H7 (cell line): ENCODE measurements at places on chromosomes 13 and 19.

- DNase-seq, result no peak
Measured at GRCh38 chr13:24684600-24684998, 4.4 kb downstream of the ATP12A start.

- no peak for DNase-seq
Measured at GRCh38 chr13:111860231-111860552, 206.8 kb upstream of the SOX1 start.

GRCh38 chr13:50609011-50609410 lies 234.5 kb downstream of the DLEU7 start:
- DNase-seq, result no peak

GRCh38 chr13:76955193-76955592 lies 6.9 kb downstream of the ACOD1 start:
- DNase-seq, result no peak

GRCh38 chr13:49935171-49936074 lies 717 bp downstream of the SPRYD7 start:
- no peak for DNase-seq

DNA sequence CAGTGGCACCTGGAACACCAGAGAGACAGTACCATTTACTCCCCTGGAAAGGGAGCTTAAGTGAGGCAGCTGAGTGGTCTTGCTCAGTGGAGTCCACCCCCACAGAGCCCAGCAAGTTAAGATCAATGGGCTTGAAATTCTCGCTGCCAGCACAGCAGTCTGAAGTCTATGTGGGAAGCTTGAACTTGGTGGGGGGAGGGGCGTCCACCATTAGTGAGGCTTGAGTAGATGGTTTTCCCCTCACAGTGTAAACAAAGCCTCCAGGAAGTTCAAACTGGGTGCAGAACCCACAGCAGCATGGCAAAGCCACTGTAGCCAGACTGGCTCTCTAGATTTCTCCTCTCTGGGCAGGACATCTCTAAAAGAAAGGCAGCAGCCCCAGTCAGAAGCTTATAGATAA lies 30.3 kb upstream of the CEACAM4 start:
- DNase-seq, result no peak

- no peak for DNase-seq
Measured at GRCh38 chr13:109924376-109924775, 138.0 kb upstream of the IRS2 start.

DNA sequence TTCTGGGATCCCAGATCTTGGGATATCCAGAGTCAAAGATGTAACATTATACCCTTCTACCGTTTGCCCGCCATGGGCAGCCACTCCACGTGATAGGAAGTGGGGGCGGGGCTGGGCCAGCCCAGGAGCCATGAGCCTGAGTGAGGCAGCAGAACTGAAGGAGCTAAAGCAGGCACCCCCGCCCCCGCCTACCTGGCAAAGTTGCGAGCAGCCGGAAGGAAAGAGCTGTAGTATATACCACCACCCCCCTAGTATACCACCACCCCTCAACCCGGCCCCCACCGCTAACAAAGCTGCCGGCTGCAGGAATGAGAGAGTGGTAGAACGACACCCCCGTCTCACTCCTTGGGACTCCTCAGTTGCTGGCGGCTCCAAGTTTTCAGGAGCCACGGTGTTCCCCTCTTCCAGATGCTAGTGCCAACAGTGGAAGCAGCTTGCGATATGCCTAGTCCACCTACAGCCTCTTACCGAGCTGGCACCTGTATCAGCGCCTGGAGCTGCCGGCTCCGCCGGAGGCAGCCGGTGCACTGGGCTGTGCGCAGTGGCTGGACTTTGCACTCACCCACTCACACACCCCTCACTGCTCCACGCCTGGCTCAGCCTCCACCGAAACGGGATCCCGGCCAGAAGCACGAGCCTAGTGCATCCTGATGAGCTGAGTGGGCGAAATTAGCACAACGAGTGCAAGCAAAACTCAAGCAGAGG lies 230.7 kb upstream of the PRR20A start:
- DNase-seq, result no peak

DNA sequence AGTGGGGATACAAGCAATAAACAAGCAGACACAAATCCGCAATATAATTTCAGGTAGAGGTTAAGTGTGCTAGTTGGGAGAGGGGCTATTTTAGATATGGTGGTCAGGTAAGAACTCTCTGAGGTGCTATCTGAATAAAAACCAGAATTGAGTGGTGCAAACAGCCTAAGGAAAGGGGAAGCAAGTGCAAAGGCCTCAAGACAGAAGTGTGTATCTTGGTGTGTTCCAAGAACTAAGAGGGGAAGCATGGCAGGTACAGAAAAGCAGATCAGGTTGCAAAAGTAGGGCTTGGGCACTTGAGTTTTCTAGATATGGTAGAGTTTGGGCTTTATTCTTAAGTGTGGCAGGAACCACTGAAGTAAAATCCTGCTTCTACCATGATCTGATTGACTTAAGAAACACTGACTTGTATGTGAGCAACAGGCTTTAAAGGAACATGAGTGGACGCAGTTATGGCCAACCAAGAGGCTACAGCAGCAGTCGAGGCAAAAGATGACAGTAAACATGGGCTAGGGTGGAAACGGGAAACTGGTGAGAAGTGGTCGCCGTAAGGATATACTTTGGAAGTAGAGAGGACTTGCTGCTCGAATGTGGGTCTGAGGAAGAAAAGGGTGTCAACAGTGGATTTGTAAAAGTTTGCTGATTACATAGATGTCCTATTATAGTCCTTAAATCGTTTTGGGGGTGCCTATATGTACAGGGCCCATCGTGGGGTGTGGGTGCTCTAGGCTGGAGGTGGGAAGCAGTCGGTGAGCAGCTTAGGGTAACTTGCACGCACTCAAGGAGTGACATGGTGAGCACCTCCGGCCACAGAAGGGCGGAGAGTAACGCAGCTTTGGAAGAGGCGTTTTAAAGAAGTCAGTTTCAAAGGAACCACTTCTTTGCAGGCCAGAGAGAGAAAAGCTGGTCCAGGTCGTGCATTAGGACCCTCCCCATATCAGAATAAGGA lies 677 bp downstream of the TGDS start:
- DNase-seq, result peak; percentile 36

DNA sequence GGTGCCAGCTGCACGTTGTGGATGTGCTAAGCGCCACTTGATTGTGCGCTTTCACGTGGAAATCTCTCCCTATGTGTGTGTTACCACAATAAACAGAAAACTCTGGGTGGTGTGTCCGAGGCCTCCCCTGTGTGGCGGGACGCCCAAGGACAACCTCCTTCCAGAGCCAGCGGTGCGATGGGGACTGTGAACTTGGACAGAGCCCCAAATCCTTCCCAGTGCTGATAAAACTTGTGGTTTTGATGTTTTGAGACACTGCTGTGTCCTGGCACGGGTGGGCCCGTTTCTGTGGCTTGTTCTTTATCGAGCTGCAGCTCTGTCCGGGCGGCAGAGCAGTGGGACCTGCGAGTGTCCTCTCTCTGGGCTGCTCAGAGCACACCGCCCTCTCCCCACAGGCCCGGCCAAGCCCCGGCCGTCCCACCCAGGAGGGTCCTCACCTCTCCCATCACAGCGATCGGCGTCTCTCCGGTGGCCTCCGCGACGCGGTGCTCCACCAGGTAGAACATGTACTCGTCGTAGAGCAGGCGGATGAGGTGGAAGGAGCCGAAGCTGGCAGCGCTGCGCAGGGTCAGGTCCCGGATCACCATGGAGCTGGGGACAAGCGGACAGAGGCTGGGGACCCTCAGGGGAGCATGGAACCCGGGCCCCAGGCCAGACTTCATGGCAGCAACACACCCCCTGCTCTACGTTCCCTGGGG lies 18.8 kb upstream of the RANBP3 start:
- DNase-seq, result no peak

DNA sequence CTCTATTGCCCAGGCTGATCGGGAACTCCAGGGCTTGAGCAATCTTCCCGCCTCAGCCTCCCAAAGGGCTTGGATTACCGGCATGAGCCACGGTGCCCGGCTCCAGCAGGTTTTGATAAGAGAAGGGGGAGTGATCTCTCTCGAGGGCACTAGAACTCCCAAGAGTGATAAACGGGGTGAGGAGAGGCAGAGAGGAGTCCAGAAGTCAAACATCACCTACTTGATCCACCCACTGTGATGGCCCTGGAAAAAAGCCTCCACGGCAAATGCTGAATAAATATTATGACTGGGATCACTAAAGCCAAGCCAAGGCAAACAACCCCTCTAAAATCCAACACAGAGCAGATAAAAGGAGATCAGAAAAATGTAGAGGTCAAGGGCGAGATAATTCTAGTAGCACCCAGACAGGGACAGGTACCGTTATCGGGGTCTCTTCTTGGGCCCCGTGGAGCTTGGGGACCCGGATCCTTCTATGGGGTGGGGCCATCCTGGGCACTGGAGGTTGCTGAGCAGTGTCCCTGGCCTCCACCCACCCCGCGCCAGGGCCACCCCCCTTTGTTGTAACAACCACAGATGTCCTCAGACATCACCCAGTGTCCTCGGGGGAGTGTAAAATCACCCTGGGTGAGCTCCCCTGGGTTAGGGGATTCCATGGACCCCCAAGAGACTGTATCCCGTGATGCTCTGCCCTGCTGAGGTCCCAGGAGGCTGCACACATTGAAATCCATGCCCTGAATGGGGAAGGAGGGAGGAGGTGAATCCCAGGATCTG lies 3.7 kb upstream of the CREB3L3 start:
- DNase-seq, result no peak

DNA sequence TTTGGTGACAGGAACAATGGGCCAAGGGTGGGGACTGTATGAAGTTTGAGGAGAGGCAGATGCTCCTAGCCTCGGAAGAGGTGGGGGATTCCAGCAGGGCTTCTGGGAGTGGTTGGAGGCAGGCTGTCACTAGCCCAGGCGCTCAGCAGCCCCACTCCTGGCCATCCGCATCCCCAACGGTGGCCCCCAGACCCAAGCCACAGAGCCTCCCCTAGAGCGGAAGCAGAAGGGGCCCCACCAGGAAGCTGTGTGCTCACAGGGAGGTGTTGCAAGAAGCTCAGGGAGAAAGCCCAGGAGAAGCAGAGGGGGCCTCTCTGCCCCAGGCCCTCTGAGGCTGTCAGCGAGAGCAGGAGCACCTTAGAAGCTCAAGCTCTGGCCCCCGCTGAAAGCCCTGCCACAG lies 8.3 kb downstream of the PRAM1 start:
- peak; percentile 70 for DNase-seq

DNA sequence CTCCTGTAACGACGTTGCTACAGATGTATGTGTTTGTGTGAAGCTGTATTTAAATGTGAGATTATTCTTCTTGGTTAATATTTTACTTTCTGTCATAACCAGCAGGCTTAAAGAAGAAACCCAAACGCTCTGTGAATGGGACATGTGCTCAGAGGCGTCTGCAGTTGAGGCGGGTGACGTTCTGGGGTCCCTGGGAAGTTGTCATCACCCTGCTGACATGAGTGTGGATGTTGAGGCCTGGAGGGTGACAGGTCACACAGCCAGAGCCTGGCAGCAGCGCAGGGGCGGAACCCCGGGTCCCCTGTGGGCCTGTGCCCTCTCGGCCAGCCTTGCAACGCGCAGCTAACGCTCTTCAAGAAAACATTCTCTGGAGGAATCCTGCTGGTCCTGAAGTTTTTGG lies 16.6 kb downstream of the RASA3 start:
- no peak for DNase-seq
